ENCODE measurements at places on chromosomes 5 and 9.

DNA sequence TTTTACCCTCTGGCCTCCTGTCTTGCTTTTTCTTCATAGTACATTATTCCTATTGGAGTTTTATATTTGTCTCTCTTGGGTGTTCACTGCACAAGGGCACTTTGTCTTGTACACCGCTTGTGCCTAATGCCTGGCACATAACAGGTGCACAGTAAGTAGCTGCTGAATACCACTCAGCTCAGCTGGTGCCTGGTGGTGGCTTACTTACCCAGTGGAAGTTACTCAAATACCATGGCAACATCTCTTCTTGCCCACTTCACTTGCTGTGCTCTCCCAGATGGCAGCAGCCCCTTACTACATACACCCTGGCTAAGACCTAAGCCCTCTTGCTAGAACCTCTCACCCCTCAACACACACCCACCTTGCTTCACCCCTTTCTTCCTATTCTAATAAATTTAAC, 11.3 kb upstream of the SKP1 start:
- no peak for DNase-seq

GRCh38 chr5:58932057-58932612, 349.3 kb downstream of the RAB3C start:
- no peak for DNase-seq

- no peak for DNase-seq
Measured at GRCh38 chr9:133162861-133163503, 732 bp downstream of the GBGT1 start.

GRCh38 chr9:130940027-130940549, 1.0 kb upstream of the FIBCD1 start:
- DNase-seq, result no peak

DNA sequence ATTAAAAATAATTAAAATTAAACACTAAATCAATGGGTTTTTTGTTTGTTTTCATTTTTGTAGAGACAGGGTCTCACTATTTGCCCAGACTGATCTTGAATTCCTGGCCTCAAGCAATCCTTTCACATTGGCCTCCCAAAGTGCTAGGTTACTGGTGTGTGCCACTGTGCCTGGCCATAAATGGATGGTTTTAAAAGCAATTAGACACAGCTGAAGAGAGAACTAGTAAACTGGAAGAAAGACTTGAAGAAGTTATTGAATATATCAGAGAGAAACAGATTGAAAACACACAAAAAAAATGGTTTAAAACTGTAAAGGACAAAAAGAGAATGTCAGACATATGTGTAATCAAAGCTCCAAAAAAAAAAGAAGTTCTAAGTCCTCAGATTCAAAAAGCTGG, 83.0 kb downstream of the DENND1A start:
- no peak for DNase-seq
